ENCODE measurements at places on chromosomes 16 and 17.
A peak's percentile ranks its signal among the peaks of the same experiment; 100 is the strongest.

DNA sequence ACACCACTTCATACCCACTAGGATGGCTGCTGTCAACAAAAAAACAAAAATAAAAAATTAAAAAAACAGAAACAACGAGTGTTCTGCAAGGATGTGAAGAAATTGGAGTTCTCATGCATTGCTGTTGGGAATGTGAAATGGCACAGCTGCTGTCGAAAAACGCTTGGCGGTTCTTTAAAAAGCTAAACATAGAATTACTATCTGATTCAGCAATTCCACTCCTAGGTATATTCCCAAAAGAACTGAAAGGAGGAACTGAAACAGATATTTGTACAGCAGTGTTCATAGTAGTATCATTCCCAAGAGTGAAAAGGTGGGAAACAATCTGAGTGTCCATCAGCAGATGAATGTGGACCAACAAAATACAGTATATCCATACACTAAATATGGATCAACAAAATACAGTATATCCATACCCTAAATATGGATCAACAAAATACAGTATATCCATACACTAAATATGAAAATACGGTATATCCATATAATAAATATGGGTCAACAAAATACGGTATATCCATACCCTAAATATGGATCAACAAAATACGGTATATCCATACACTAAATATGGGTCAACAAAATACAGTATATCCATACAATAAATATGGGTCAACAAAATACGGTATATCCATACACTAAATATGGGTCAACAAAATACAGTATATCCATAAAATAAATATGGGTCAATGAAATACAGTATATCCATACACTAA is 8.7 kb downstream of the METTL16 start:
- DNase-seq: no peak

- DNase-seq: no peak
These were observed 23.4 kb downstream of the DCAF7 start for GRCh38 chr17:63573634-63574033.

DNA sequence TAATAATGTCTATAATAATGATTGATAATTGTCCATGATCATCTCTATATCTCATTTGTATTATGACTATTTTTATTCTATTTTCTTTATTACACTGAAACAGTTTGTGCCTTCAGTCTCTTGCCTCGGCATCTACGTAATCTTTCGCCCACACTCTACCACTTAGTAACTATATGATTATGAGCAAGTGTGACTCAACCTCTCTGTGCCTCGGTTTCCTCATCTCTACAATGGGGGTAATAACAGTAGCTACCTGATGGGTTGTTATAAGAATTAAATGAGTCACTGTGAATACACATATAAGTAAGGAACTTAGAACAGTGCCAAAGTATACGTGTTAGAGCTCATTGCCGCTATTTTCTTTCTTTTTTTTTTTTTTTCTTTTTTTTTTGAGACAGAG is 3.7 kb upstream of the SLC16A11 start:
- no peak for DNase-seq

- no peak for DNase-seq
These were observed 21.2 kb downstream of the DHODH start for GRCh38 chr16:72029567-72030271.

DNA sequence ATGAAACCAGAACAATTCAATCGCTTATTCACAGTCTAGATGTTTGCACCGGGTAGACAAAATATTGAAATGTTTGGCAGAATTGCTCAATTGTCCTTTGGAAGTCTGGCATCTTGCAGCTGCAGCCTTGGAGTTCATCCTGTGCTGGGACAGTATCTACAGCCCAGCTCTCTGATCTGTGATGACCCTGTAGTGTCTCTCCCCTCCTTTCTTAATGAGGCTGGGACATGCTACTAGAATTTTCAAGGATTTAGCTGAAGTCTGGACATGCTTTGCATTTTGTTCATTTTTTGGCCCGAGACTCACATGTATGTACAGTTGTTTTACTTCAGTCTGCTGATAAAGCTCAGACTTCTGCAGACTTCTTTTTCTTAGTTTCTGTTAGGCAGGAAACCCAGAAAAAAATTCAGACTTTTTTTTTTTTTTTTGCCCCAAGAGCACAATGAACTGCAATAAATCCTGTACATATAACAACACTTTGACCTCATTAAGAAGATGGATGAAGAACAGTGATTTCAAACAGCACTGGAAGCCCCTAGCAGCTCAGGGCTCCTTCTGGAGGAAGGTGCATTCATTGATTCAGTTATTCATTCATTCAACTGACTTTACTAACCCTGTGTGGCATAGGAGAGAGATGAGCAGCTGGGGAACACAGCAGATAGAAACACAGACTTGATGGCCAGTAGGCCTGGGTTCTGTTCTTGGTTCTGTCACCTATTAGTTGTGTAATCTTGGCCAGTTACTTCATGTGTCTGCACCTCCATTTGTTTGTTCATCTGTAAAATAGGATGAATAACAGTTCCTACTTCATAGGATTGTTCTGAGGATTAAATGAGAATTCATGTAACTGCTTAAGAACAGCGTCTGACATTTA is 210.0 kb downstream of the MAP2K4 start:
- peak; percentile 5 for DNase-seq

- DNase-seq: peak; percentile 44
These were observed 5.9 kb upstream of the DNAH17 start for GRCh38 chr17:78583091-78583490.

DNA sequence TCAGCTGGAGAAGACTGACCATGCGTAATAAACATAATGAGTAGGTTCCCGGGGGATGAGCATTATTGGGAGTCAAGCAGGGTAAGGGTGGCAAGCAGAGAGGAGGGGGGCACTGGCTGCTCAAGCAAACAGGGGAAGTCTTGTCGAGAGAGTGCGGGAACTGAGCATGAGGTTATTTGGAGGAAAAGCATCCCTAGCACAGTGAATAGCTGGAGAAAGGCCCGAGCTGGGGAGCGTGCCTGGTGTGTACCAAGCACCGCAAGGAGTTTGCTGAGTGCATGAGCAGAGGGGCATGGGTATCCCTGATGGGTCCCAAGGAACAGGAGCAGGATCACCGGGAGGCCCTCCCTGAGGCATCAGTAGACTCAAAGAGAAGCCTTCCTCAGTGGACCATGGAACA is 17.2 kb downstream of the CYTH1 start:
- DNase-seq: no peak

DNA sequence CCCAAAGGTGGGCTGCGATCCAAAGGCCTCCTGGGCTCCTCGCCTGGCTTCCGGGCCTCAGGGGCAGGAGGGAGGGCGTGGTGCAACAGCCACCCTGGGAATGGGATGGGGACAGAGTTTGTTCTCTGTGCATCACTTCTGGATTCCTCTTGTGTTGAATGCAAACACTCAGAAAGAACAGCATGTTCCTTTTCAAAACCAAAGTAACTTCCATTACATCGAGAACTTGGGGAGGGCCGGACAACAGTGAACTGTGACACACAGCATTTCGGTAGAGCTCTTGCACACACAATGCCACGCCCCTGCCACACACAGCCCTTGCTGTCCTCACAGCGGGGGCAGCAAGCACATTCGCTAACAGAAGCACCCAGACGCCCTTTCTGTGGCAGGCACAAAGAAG is 36.1 kb upstream of the FASN start:
- DNase-seq: peak; percentile 48

DNA sequence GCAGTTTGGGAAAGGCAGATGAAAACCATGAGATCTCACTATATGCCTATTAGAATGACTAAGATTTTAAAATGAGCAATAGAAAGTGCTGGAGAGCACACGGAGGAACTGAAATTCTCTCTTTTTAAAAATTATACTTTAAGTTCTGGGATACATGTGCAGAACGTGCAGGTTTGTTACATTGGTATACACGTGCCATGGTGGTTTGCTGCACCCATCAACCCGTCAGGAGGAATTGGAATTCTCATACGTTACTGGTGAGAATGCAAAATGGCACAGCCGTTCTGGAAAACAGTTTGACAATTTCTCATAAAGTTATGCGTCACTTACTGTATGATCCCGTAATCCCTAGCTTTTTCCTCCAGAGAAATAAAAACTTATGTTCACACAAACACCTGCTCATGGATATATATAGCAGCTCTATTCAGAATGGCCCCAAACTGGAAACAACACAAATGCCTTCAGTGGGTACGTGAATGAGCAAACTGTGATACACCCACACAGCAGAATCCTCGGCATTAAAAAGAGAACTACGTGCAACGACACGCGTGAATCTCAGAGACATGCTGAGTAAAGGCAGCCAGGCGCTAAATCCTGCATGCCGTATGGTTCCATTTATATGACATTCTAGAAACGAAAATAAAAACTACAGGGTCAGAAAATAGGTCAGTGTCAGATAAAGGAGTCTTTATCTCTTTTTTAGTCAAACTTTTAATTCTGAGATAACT is 11.8 kb downstream of the PIK3R6 start:
- no peak for DNase-seq

DNA sequence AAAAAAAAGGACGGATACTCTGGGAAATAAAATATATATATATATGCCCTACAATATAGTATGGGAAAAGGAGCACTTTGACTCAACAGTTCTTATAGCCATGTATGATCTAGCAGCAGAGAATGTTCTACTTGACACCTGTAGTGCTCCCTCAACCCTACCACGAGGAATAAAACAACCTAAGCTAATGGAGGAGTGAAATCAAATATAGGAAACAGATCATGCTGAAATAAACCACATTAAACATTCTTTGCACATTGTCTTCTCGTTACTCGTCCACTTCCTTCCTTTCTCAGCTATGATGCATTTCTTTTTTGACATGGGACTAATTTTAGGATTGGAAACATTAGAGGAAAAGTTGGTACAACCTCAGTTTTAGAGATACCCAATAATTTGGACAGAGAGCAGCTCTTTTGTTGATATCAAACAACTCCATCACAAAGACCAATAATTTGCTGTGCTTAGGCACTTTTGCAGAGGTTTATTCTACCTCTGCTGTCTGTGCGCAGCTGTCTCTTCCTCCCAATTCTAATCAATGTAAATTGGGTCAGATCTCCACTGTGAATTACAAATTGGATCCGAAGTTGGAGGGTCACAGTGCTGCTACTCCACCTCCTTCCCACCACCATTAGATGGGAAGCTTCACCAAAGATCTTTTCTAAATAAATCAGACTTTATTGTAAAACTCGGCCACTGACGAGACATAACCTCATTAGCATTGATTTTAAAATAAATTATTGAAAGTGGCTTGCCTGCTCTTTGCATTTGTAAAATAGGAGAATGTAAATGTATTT is 65.8 kb downstream of the SNX11 start:
- no peak for DNase-seq

GRCh38 chr16:24844101-24845030 is 1.4 kb upstream of the SLC5A11 start:
- DNase-seq: no peak

GRCh38 chr17:42585353-42585752 is 7.8 kb upstream of the PSMC3IP start:
- peak; percentile 24 for DNase-seq

DNA sequence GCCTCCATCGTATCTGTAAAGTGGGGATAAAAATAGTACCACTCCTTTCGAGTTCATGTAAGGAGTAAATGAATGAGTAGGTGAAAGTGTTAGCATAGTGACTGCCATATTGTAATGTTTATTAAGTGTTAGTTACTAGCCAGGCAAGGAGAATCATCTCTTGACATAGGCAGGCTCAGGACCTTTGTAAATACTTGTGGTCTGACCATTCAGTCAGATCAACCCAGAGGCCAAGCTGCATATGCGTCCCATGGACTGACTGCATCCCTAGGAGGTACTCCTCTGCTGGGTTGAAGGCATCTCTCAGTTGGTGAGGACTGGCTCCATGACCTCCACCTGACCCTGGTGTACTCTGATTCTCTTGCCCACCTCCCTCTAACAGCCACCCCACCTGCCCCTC is 40.5 kb upstream of the CDRT4 start:
- peak; percentile 76 for DNase-seq

DNA sequence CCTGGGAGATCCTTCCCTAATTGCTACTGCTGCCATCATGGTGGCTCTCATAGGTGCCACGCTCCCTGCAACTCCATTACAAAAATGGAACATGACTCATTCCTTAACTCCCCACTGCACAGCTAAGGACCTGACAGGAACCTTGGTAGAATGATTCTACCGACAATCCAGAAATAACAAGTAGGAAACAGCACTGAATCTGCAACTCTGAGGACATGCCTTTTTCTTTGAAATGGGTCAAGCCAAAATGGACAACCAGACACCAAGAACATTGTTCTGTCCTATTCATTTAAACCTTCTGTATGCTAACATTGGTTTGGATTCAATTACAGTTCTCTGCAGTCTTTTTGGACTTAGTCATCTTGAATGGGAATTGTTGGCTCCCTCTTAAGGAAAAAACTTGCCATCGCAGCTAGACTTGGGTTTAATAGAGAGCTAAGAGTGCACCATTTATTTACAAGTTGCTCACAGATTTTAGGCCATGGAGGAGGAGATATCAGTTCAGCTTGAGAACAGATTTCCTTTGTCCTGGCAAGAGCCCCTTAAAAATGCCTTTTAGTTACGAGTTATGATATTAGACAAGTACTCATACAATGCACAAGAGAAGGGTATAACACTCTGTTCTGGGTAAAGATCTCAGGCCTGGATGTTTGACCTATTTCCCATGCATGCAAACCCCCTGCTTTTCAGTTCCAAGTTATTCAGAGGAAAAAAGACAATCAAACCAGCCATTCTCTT is 20.9 kb upstream of the NSRP1 start:
- peak; percentile 90 for DNase-seq

GRCh38 chr16:19389246-19389645 is 28.4 kb upstream of the TMC5 start:
- peak; percentile 27 for DNase-seq

GRCh38 chr17:59010026-59010425 is 96.7 kb downstream of the TRIM37 start:
- DNase-seq: no peak

- DNase-seq: peak; percentile 59
These were observed 26.1 kb downstream of the GLG1 start for GRCh38 chr16:74580833-74581232.

- no peak for DNase-seq
These were observed 13.1 kb downstream of the RAPGEFL1 start for GRCh38 chr17:40190197-40191021.

- no peak for DNase-seq
These were observed 13.2 kb downstream of the XYLT1 start for GRCh38 chr16:17457513-17457912.

- DNase-seq: no peak
These were observed 35.5 kb downstream of the DNAH17 start for GRCh38 chr17:78541488-78542206.

GRCh38 chr16:15608398-15609285 is 34.3 kb downstream of the MARF1 start:
- DNase-seq: peak; percentile 92

- no peak for DNase-seq
These were observed 217.8 kb downstream of the ZNF423 start for GRCh38 chr16:49637933-49638672.

DNA sequence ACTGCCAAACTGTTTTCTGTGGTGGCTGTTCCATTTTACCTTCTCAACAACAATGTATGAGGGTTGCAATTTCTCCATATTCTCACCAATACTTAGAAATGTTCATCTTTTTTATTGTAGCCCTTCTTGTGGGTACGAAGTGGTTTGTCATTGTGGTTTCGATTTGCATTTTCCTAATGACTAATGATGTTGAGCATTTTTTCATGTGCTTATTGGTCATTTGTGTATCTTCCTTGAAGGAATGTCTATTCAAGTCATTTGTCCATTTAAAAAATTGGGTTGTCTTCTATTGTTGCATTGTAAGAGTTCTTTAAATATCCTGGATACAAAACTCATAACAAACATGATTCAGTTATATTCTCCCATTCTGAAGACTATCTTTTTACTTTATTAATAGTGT is 47.5 kb upstream of the CCL2 start:
- no peak for DNase-seq

All from choroid plexus epithelial cell (primary cell).